ENCODE measurements at places on chromosomes 7 and 10.
A peak's percentile ranks its signal among the peaks of the same experiment; 100 is the strongest.

GRCh38 chr10:88952647-88953111 is at the start of gene ACTA2:
Gene ACTA2, minus strand, starts transcription at chr10:88952773. Its CDS starts 3,843 bp downstream, at chr10:88948930.
- DNase-seq = no peak

DNA sequence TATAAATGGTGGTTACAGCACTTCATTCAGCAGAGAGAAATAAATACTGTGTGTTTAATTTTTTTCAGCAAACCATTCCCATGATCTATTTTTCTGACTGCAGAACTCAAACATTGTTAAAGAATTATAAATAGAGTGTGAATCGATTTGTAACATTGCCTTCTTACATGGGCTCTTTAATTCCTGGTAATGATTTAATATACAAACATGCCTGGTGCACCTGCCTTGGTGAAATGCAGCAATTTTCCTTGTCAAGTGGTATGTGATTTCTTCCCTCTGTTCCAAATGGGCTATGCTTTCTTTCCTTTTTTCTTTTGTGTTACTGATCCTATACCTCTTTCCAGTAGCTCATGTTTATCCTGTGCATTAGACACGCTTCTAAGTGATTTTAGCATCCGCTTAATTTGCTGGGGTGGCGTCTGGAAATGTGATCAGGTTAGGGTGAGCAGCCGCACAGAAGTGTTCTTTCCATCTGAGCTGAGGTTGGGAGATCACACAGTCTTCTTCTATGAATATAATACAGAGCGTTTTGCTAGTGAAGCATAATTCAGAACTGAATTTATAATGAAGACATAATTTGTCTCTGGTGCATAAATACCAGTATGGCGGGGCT is 94.3 kb upstream of the ITGB1 start:
- no peak for DNase-seq

- no peak for DNase-seq
Measured at GRCh38 chr7:91247500-91247899, 16.7 kb upstream of the FZD1 start.

- no peak for DNase-seq
Measured at GRCh38 chr10:80585812-80586211, 48.1 kb downstream of the SH2D4B start.

GRCh38 chr7:24882989-24883621 is 96.9 kb downstream of the OSBPL3 start:
- DNase-seq = no peak

GRCh38 chr10:61608255-61609033 is 54.3 kb upstream of the CABCOCO1 start:
- DNase-seq = no peak

DNA sequence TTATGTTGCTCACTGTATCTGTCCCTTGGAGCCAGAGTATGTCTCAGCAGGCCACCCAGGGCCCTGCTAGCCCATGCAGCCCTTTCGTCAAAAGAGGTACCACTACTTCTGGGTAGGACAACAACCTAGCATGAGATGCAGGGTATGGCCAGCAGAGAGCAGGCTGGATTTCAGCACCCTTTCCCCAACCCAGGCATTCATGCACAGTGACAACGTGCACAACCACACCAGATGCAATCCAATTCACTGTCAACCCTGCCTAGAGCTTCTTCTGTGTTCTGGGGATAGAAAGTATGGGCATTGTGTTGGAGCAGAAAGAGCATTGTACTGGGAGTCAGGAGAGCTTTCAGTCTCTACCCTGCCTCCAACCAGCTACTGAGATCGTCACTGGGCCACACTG is 37.9 kb downstream of the JAZF1 start:
- no peak for DNase-seq

- DNase-seq = no peak
Measured at GRCh38 chr10:89684604-89685003, 16.8 kb upstream of the KIF20B start.

DNA sequence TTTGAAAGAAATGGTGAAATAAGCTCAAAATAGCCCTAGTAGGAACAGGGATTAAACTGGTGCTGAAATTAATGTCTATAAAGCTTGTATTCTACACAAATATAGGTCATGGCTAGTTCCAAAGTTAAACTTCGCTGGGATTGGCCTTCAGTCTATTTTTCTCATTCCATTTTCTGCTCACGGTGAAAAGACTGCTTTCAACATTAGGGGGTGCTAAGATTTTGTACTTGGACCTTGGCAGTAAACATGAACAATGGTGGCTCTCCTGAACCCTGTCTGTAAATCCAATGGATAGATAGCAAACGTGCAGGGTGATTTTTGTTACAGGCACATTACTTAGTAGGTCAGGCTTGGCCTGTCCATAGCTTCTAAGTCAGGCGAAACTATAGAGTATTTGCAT is 36.0 kb upstream of the RSU1 start:
- no peak for DNase-seq

DNA sequence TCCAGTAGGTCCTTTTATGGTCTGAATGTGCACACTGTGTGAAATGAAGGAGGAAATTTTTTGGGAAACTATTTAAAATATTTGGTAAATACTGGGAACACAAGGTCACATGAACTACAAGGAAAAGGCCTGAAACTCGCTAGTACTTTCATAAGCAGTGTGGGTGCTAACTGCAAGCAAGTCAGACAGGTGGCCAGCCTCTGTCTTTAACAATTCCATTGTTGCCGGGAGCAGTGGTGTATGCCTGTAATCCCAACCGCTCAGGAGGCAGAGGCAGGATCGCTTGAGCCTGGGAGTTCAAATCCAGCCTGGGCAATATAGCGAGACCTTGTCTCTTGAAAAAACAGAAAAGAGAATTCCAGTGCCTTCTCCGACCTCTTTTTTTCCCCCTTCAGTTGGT is 37.5 kb downstream of the SMURF1 start:
- no peak for DNase-seq

DNA sequence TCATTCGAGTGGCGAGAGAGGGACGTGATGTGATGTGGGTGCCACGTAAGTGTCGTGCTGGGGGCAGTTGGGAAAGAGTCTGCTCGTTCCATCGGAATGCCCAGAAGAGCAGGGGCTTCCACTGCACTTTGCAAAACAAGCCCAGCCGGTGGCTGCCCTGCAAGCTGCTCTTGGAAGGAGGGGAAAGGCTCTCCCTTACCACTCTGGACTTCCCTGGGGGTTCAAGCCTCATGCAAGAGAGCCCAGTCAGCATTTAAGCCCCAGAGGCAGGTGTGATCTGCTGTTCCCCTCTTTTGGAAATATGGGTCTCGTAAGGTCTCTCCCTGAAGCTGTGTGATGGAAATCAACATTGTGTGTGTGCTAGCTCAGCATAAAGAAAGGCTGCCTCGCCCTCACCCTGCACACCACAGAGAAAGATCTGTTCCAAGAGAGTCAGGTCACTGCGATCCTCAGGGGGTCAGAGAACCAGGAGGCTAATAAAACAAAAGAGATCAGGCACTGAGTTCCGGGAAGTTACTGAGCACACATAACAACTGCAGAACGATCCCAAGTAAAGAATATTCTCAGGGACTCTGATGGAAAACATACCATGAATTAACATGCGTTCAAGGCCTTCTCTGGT is 212.5 kb downstream of the ADAM12 start:
- DNase-seq = no peak

DNA sequence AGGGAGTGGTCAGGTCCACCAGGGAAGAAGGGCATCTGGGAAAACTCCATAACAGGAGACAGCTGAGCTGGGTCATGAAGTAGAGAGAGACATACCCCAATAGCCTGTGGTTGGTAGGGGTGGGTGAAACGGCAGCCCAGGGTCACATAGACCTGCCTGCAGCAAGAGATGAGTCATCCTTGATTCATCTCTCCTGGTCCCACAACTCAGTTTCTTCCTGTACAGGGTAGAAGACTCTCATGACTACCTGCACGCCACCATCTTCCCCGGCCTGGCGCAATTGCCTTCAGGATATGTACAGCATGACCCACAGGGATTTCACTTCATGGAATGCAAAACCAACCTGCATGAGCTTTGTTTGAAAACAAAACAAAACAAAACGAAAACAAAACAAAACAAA is 45.1 kb upstream of the ADAM12 start:
- DNase-seq = peak; percentile 10

DNA sequence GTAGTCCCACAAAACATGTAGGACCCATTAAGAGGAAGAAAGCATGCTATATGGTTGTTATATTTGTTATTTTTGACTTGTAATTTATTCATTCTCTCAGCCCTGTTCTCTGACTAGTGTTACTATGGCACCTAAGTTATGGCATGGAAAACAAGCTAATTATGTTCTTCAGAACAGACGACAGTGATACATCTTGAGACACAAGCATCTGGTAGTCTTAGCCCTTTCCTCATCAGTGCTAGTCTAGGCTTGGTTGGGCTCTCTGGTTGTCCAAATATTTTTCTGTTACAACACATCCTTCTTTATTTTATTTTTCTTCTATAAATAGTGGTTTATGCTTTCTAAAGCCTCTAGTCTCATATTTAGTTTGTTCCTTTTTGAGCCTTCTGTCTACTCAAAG is 308.3 kb upstream of the KAT6B start:
- DNase-seq = no peak

DNA sequence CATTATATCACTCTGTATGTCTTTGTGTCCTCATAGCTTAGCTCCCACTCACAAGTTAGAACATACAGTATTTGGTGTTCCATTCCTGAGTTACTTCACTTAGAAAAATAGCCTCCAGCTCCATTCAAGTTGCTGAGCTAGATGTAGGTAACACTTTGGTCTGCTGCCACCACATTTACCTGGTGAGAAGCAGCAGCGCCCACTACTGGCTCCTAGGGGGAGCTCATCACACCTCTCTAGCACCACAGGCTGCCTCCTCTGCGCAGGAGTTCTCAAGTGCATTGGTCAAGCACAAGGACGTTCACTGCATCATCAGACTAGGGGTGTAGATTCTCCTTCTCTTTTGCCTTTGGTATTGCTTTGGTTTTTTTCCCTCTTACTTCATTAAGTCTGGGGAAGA is 530.9 kb upstream of the AUTS2 start:
- DNase-seq = no peak

DNA sequence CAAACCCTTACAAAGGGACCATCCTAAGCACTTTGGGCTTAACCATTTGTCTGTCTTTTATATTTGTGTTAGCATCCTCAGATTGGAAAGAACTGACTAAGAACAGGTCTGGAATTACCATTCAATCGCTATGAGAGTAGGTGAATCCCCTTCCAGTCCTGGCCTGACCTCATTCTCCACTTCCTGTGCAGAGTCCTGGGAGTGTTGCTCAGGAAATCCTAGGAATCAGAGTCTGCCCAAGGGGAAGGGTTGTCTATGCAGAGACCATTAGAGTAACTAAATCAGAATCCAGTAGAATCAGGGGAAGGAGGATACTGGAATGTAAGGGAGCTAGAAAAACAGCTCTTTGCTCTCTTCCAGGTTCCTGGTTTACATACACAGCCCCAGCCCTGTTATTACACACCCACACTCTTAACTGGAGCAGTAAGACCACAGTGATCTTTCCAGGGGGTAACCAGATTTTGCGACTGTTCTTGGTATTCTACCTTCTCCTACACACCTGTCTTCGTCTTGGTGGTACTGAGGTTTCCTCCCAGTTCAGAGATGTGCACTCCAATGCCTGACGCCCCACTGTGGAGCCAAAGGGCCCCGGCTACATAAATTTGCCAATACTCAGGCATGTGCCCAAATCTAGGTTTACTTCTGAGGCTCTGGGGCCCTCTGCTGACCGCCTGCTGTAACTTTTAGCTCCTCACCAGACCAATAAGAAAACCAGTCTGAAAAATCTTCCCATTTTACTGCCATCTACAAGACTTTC is 103.7 kb downstream of the RNF216 start:
- peak; percentile 34 for DNase-seq

GRCh38 chr10:3331690-3332230 is 159.2 kb upstream of the PITRM1 start:
- no peak for DNase-seq

DNA sequence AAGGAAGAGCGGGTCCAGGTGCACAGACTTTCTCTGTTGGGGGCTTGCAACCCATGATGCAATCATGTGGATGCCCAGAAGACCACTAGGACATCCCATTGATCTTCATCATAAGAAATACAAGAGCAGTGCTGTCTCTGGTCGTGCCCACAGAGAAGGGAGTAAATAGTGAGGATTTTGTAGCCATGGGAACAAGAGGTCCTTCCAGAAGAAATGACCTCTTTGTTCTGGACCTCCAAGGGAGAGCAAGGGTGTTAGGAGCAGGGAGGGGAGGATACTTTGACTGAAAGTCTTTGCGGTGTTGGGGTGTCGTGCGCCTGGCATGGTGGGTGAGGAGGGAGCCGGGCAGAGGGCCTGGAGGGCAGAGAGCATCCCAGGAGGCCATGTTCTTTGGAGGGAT is 55.0 kb upstream of the EN2 start:
- no peak for DNase-seq

DNA sequence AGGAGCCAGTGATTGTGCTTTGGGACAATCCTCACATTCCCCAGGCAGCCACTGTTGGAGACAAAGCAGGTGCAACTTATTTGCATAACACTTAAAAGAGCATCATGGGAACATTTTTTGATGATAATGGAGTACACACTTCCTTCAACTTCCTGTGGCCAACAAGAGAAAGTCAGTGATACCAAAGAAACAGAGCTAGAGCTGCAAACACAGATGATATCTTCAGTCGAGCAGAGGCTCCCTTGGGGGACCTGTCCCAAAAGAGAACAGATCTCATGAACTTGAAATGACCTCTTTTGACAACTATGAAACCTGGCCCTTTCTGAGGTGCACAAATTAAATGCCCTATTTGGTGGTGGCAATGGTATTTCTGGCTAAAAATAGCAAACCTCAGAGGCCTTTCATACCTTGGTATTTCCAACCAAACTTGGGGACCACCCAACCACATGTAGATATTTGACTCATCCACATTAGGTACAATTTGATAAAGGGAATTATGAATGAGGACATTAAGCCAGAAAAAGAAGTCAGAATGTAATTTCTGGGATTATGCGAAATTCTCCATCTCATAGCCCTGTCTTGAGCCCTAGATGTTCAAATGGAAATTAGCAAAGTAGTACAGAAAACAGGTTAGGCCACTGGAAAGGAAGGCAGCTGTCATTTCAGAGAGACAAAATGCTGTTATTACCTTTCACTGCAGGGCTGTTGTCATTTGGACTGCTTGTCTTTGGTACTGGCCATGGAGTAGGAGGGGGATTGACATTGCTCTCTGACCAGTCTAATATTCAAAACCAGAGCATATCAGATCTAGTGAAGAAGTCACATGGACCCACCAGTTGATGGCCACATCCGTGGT is 146.2 kb downstream of the ICA1 start:
- DNase-seq = peak; percentile 41

DNA sequence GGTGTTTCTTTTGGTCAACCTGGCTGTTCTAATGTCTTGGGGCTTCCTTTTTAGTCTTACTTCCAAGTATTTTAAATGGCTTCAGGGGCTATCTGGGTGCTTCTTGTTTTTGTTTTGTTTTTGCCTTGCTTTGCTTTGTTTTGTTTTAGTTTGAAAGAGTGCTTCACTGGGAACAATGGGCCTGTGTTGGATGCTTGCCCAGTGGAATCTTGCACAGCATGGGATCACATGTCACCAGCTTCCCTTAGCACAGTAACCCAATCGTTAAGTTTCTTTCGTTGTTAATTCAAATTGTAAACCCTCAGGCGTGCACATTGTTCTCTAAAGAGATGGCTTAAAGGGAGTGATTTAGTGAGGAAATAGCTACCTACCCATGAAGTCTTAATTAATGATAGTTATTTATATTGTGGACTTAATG is 8.9 kb downstream of the COL17A1 start:
- no peak for DNase-seq

- DNase-seq = peak; percentile 50
Measured at GRCh38 chr7:105270117-105270516, 118.6 kb downstream of the SRPK2 start.

GRCh38 chr7:26856176-26856985 is 8.0 kb downstream of the SKAP2 start:
- no peak for DNase-seq

GRCh38 chr7:104640506-104640905 is 312.1 kb downstream of the LHFPL3 start:
- no peak for DNase-seq

- DNase-seq = no peak
Measured at GRCh38 chr10:107033799-107034422, 130.6 kb downstream of the SORCS1 start.

Data from DND-41 (cell line).